ENCODE measurements at places on chromosomes 13 and 19.

DNA sequence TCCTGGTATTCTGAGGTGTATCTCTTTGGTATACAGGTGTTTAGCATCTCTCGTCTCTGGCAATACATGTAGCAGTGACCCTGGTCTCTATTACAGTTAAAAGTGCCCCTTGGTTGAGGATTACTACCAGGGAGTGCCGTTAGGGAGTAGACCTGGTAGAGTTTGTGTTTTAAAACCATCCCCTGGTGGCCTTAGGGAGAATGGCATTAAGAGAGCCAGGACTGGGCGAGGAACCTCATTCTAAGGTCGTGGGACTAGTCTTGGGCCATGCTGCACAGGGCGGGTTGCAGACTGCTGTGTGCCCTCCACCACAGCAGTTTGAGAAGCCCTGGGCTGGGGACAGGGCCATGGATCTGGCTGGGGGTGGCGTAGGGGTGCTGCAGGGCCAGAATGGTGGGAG, 35.0 kb downstream of the B3GLCT start:
- peak; percentile 29 for DNase-seq

- DNase-seq: peak; percentile 32
These were observed 424.1 kb upstream of the DACH1 start for GRCh38 chr13:72290962-72291681.

- DNase-seq: peak; percentile 21
These were observed 567 bp downstream of the EFNB2 start for GRCh38 chr13:106534639-106535551.

DNA sequence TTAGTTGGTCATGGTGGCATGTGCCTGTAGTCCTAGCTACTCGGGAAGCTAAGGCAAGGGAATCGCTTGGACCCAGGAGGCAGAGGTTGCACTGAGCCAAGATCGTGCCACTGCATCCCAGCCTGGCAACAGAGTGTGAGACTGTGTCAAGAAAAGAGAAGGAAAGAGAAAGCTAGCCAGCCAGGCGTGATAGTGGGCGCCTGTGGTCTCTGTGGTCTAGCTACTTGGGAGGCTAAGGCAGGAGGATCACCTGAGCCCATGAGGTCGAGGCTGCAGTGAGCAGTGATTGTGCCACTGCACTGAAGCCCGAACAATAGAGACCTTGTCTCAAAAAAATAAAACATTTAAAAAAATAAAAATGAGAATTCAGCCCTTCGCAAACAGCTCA, 33.3 kb downstream of the TIMM13 start:
- DNase-seq: no peak

DNA sequence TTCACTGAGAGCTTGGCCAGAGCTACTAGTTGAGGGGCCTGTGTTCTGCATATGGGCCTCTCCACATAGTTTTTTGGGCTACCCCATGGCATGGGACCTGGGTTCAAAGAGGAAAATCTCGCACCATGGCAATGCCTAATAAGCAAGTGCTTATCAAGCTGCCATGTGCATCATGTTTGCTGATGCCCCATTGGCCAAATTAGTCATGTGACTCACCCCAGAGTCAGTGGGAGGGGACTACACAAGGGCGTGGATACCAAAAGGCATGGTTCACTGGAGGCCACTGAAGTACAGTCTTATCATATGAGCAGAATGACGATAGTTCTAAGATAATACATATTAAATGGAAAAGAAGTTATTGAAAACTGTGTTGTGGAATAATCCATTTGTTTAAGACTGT, 214.8 kb downstream of the LMO7 start:
- no peak for DNase-seq

GRCh38 chr13:79196366-79196765, 209.7 kb downstream of the RBM26 start:
- DNase-seq: no peak

GRCh38 chr19:54554006-54554405, 19.6 kb upstream of the LILRA2 start:
- DNase-seq: no peak

Data from cardiac fibroblast (primary cell).